GM23248 (cell line): ENCODE measurements at places on chromosomes 1 and 21. TPM values are rescaled to one million over a fixed set of nuclear protein-coding genes. Genes with fewer than 3 reads are reported as not detected.

The MFAP2 gene
- total RNA-seq = 164 and 189 TPM in 2 replicates

The FCRL2 gene
- not detected in 2 replicates for total RNA-seq

GRCh38 chr1:214296860-214297745 lies 16.1 kb downstream of the SMYD2 start:
- DNase-seq = peak; percentile 90

The SLC16A1 gene
- 153 and 178 TPM in 2 replicates for total RNA-seq

DNA sequence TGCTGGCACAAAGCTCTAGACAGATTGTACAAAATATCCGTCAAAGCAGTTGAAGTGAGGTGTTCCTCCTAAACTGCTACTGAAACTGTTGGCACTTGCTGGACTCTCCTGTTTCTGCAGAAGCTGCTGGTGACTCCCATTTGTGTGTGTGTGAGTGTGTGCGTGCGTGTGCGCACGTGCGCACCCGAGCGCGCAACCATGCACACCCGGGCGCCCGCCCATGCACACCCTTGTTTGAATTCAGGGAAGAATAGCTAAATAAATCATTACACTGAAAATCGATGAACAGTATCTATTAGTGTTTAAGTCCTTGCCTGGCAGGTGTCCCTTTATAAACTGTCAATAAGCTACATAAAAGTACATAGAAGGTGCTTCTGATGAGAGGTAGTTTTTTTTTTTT lies 156.4 kb upstream of the B3GALT2 start:
- no peak for DNase-seq

GRCh38 chr1:246724016-246724730 lies at the start of gene SCCPDH:
TSS of gene SCCPDH (plus strand) at chr1:246724409. CDS start at chr1:246724423, 14 bp downstream.
- DNase-seq = peak; percentile 85

GRCh38 chr1:26359981-26360806 lies 6.3 kb upstream of the CRYBG2 start:
- no peak for DNase-seq

GRCh38 chr1:22687191-22687590 lies 23.4 kb upstream of the EPHB2 start:
- DNase-seq = no peak

GRCh38 chr1:6385488-6386191 lies 7.9 kb downstream of the ACOT7 start:
- peak; percentile 78 for DNase-seq

DNA sequence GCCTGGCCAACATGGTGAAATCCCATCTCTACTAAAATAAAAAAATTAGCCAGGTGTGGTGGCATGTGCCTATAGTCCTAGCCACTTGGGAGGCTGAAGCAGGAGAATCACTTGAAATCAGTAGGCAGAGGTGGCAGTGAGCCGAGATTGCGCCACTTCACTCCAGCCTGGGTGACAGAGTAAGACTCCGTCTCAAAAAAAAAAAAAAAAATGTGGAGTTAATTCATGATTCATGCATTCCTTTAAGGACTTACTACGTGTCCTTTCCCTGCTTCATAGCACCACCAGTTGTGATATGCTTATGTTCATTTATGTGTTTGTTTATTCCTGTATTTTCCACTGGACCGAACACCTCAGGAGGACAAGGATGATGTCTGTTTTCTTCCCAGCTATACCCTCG lies 12.7 kb upstream of the PRELP start:
- peak; percentile 93 for DNase-seq

The RAB25 gene
- total RNA-seq = not detected in 2 replicates

DNA sequence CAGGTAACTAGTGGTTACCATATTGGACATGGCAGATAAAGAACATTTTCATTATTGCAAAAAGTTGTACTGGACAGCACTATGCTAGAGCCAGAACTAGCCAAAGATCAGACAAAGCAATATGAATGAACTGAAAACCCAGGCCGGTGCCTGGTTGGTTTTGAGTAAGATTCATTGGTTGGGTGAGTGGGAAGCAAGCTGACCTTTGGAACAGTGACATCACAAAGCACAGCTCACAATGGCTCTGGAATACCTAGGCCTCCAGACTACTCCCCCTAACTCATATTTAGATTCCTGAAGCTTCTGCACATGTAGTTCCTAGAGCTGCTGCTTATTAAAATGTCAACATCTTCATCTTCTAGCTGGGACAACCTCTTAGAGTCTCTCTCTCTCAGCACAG lies at the start of gene TMCO2:
Gene TMCO2, plus strand, starts transcription at position 283 of the 400 bp plus-strand sequence. Its CDS starts 57 bp downstream, at position 340.
- no peak for DNase-seq

DNA sequence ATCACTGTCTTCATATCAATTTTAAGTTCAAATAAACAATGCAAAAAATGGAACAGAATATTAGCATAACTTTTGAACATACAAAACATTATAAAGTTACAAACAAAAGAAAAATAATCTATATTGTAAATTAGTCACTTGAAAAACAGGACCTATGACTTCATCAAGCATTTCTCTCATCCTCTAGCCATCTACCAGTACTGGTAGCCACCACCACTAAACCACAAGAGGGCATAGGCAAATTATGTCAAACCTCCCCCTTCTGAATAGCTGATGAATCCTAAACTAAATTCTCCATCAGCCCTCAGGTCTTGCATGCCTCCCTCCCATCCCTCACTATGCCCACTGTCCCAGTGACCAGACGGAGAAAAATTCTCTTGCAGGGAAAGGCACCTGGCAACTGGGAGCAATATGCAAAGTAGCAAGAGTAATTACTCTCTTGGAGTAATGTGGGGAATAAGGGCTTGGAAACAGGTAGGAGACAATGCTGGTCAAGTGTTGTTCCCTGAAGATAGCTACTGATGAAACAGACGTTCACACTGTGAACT lies 37.1 kb downstream of the SSX2IP start:
- peak; percentile 48 for DNase-seq

The OR10J1 gene
- total RNA-seq = not detected in 2 replicates

DNA sequence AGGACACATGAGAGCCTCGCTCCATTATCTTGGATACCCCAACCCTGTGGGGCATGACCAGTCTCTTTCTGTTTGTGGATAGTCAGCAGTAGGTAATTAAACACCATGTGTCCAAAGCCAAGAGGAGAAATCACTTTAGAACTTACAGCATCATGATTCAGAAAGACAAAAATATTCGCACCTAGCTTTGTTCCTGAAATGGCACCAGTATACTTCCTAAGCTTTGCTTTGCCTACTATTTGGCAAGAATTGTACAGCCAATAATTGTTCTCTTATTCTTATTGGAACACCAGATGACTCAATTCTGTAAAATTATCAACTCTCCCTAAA lies 24.2 kb downstream of the TNFRSF9 start:
- no peak for DNase-seq

- peak; percentile 98 for DNase-seq
Measured at GRCh38 chr1:179142889-179143299, 61.0 kb downstream of the TOR3A start.

- peak; percentile 39 for DNase-seq
Measured at GRCh38 chr1:79792219-79792930, 785.8 kb upstream of the ADGRL4 start.

The CFAP141 gene
- total RNA-seq = not detected in 2 replicates

GRCh38 chr21:33682992-33683627 lies 40.8 kb downstream of the ITSN1 start:
- peak; percentile 87 for DNase-seq

DNA sequence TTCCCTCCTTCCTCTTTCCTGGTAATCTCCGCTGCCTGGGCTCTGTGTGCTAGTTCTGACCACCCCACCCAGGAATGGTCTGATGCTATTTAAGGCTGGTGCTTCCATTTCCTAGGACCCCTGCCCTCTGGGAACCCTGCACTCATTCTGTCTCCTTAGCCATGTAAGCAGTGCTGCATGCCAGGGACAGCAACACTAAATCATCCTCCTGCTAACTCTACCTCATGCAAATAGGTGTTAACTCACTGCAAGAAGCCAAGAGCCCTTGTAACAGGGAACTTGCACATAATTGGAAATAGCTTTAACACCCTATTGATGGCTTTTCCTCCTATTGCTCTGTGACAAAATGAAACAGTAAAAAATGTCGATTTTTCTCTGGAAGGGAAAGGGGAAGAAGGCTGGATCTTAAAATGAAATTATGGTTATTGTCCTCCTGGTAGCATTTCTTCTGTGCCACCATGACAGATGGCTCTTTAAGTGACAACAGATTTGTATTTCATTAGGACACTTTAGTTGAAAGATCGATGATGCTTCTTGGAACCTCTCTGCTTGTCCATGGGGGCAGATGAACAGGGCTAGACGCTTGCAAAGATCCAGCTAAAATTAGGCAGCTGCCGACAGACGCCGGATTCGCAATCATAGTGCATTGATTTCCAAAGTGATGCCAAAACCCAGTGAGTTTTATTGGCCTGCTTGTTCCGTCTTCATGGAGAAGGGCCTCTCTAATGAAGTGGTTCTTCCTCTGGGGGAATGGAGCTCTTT lies 551.7 kb downstream of the MATN1 start:
- no peak for DNase-seq

DNA sequence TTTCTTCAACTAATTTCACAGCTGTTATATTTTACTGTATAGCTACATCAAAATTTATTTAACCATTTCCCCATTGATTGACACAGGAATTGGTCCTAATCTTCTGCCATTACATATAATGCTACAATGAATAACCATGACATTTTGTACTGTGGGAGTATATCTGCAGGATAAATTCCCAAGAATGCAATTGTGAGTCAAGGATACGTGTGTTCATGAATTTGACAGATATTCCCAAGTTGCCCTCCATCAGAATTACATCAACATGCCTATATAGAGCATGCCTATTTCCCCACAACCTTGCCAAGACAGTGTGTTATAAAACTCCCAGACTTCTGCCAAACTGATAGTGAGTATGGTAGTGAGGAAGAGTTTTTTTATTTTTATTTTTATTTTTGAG lies 2.7 kb upstream of the TIE1 start:
- DNase-seq = no peak

DNA sequence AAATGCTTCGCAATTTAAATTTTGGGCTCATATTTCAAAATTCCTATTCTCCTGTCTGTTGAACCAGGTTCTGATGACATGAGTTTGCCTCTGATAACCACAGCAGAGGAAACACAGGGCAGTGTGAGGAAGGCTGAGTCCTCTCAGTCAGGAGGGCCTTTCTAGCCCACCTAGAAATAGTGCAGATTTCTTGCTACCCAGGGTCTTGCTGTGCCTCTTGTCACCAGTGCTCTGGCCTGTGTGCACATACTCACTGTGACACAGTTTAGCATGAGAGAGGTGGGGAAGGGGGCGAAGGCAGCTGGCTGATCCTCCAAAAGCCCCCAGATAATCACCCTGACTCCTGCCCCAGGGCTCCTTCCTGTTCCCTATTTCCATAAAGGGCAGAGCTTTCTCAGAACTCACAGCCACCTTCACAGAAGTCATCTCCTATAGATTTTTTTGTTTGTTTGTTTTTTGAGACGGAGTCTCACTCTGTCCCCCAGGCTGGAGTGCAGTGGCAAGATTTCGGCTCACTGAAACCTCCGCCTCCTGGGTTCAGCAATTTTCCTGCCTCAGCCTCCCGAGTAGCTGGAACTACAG lies 23.7 kb downstream of the ERRFI1 start:
- no peak for DNase-seq

The NBPF6 gene
- not detected in 2 replicates for total RNA-seq

The FCRL4 gene
- total RNA-seq = not detected in 2 replicates

- DNase-seq = no peak
Measured at GRCh38 chr1:175225805-175226129, 33.2 kb upstream of the KIAA0040 start.

The ATP1A4 gene
- total RNA-seq = not detected in 2 replicates

GRCh38 chr1:181135815-181136737 lies 47.6 kb downstream of the IER5 start:
- peak; percentile 97 for DNase-seq

The RPS6KA1 gene
- 0.38 and 1.7 TPM in 2 replicates for total RNA-seq
